ENCODE measurements at places on chromosomes 3 and 15.

DNA sequence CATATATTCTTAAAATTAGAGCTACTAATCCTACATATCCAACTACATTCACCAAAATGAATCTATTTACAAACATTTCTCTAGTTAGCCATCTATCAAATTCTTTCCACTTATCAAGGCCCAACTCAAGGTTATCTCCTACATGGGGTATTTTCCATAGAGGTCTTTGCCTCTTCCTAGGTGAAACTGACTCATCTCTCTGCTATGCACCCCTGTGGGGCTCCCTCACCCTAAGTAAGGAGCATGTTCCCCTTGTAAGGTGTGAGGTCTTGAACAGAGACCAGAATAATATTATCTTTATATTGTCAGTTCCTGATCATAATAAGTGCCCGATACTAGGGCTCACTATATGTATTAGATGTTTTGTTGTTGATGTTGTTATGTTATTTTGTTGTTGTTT is 74.6 kb upstream of the TSC22D2 start:
- no peak for DNase-seq

DNA sequence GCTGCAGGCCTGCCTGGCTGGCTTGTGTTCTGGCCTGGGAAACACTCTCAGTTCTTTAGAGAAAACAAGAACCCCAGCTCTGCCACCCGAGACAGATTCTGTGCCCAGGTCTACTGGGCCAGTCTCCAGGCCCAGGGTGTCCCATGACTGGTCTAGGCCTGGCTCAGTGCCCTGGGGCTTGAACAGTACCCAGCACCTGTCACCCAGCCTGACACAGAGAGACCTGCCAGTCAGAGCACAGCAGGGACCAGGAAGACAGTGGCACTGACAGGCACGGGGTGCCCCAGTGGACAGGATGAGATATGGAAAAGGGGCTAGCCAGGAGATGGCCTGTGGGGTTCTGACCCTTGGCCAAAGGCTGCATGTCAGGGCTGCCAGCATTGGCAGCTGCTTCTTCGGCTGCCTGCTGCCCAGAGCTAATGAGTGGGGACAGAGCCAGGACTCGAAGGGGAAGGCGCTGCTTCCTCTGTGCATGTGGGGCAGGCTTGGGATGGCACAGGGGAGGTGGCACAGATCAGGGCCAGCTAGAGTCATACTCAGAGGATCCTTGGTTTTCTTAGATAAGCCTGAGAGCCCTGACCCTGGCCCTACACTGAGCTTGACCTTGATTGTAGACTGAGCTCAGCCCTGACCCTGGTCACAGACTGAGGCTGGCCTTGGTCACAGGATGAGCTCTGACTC is 15.1 kb downstream of the CCDC33 start:
- no peak for DNase-seq

DNA sequence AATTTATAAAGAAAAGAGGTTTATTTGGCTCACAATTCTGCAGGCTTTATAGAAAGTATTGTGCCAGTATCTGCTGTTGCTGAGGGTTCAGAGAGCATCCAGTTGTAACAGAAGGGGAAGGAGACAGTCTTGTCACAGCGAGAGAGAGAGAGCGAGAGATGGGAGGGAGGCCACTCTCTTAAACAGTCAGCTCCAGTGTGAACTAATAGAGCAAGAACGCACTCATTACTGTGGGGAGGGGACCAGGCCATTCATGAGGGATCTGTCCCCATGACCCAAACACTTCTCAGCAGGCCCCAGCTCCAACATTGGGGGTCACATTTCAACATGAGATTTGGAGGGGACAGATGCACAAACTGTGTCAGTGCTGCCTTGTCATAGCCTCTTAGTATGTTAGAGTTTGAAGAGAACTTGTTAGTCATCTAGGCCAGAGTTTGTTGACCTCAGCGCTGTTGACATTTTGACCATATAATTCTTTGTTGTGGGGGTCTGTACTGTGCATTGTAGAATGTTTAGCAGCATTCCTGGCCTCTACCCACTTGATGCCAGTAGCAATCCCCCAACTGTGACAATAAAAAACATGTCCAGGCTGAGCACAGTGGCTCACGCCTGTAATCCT is 15.3 kb downstream of the STARD9 start:
- no peak for DNase-seq

DNA sequence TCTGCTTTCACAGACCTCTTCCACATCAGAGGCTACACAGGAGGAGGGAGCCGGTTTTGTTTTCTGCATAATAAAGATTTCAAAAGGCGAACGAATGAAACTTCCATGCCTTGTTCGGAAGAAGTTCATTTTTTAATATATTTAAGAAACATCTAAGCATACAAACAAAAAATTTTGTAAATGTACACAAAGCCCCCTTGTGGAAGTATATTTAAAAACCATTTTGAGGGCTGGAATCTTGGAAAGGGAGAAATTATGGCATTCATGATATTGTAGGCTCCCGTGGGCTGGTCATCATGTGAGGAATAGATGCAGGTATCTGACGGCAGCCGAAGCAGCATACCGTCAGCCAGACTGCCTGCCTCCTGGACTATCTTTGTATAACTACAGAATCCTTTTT is 90.4 kb downstream of the MECOM start:
- DNase-seq: no peak

- DNase-seq: no peak
Measured at GRCh38 chr15:74892313-74892712, 2.5 kb downstream of the MPI start.

GRCh38 chr3:16417945-16418739 is 95.4 kb downstream of the RFTN1 start:
- DNase-seq: no peak

- DNase-seq: no peak
Measured at GRCh38 chr3:9795207-9795606, 2.3 kb downstream of the ARPC4 start.

- no peak for DNase-seq
Measured at GRCh38 chr3:21744793-21745192, 6.2 kb downstream of the ZNF385D start.

GRCh38 chr3:12838179-12838965 is 3.0 kb downstream of the RPL32 start:
- DNase-seq: no peak

DNA sequence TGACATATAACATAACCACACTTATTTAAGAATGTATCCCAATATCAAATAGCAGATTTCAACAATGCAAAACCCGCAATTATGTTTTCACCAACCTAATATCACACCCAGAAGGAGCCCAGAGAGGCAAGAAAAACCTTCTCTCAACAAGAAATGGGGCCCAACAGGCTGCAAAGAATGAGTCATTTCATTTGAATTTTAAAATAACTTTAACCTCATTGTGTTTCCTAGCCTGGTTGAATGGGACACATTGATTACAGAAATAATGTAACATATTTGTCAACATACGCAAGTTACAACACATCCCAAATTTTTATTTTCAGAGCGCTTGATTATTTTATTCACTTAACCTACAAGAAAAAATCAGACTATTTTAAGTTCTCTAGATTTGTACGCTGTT is 365.1 kb upstream of the SLCO3A1 start:
- DNase-seq: no peak

All from activated T-cell treated with anti-CD3 and anti-CD28 coated beads for 48 hours (primary cell).